ENCODE measurements at places on chromosomes 7 and 10.

GRCh38 chr10:97629289-97629688, 4.0 kb downstream of the MORN4 start:
- DNase-seq = no peak

GRCh38 chr10:86821388-86821999, 65.1 kb downstream of the BMPR1A start:
- no peak for DNase-seq

DNA sequence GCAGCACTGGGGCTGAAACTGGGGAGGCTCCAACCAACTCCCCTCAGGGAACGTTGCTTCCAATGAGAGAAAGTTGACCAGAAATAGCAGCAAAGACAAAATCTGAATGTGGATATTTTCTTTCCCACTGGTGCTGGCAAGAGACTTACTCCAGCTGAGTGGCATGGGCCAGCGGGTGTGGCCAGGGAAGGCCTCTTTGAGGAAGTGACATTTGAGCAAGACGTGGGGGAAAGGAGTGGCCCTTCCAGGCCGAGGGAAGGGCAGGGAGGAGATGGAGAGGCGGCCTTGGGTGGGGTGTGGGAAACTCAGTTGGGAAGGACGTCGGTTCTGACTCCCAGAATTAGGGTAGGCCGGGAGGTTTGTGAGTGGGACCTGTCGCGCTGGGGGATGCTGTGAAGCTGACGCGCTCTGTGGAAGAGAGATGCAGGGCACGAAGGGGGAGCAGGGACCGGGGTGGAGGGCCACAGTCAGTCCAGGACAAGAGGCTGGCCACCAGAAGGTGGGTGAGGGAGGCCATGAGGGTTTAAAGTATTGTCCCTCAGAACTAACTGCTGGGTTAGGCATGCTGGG, 96.7 kb upstream of the IKZF1 start:
- DNase-seq = no peak

GRCh38 chr10:80191589-80192270, 13.6 kb downstream of the ANXA11 start:
- DNase-seq = no peak

DNA sequence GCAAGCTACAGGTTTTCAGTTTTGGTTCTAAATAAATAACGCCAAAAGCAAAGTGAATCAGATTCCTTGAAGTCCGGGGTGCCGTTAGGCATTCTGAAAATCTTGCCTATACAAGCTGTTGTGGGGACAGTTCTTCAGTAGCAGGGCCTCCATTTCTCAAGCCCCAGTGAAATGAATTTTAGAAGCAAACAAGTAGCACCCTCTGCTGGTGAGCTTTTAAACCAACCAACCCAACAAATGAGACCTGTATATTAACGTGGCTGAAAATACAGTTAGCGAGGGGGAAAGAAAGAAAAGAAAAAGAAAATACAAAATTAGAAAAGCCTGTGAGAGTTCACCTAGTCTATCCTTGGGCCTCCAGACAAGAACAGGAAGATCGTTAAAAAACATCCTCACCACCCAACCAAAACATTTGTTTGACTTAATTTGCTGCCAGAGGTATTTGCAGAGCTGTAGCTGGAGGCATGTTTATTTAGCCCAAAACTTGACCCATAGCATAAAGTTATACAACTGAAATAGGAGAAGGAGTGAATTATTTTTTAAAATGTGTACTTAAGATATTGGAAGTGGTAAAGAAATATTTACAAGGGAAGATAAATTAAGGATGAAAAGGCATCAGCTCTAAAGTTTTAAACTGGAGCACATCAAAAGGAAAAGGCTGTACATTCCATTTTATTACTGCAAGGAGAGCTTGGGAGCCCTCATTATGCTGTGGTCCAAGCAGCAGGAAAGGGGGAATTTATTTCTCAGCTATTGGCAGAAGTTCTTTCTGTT, 98.9 kb downstream of the DYNC1I1 start:
- DNase-seq = no peak

DNA sequence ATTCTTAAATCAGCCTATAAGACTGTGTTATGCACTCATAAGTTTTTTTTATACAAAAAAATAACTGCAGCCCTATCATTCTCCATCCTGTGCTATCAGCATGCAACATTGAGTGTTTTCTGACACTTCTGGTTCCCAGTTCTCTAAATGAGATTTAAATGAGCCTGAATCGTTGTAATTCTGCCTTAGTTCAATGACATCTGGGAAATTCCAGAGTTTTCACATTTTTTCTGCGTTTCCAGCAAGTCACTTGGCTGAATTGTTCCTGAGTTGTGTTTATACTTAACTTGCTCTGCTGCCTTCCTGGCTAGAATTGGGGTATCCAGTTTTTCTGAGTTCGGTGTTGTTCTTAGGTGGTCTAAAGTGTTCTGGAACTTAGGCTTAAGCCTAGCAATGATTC, 636.1 kb upstream of the FZD8 start:
- no peak for DNase-seq

- DNase-seq = no peak
These were observed 6.0 kb upstream of the SGPL1 start for GRCh38 chr10:70809726-70810125.

DNA sequence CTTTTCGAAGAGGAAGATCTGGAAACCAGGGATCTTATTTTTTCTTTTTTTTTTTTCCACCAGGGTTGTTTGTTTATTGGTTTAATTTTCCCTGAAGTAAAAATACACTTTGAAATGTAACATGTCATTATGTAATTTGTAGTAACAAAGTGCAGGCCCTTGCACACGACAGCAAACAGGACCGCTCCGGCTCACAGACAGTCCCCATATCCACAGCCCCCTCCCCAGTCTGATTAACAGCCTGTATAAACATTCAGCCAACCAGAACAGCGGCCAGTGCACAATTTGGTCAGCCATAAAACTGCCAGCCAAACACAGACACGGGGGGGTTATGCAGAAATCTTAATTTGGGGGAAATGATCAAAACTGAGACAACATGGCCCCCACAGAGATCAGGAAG, 431.6 kb upstream of the NPVF start:
- no peak for DNase-seq

GRCh38 chr7:98404840-98405239, 4.0 kb upstream of the BAIAP2L1 start:
- no peak for DNase-seq

- no peak for DNase-seq
These were observed 304.2 kb downstream of the SDK1 start for GRCh38 chr7:3605222-3605621.

GRCh38 chr10:87702260-87702972, 42.7 kb downstream of the PAPSS2 start:
- no peak for DNase-seq

DNA sequence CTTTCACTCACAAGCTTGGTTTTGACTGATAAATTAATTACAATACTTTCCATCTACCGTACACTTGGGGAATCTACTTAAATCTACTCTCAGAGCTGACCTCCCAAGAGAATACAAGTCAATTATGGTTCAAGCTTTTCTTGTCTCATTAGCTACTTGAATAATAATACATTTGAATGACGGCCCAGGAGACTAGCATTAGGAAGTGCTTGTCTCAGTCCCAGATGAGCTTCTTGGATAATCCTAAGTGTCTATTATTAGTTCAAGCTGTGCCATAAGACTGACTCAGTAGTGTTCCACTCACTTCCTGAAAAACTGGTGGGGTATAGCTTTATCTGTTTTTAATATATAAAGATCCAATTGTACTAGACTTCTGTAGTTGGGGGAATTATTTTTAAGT, 100.2 kb downstream of the GNAT3 start:
- DNase-seq = no peak

DNA sequence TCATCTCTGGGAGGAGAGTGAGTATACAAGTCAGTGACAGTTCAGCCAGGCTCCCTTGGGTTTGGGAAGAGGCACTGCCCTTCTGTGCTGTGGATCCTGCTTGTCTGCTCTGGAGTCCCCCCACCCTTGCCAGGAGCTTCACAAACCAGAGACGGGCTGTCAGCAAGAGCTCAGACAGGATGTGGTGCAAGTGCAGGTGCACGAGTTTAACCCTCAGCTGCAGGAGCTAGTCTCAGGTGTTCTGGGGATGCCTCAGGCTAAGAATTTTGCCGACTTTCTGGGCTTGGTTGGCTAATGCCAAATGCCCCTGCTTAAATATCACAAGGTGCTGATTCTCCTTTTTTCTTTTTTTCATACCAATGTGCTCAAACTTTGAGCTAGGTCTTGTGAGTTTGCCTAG, 22.3 kb downstream of the ZNF783 start:
- peak; percentile 21 for DNase-seq

GRCh38 chr10:69097729-69098128, 9.8 kb downstream of the SRGN start:
- no peak for DNase-seq

- no peak for DNase-seq
These were observed 512.1 kb upstream of the MBL2 start for GRCh38 chr10:53284615-53285182.

GRCh38 chr10:70649526-70649925, 22.8 kb upstream of the ADAMTS14 start:
- DNase-seq = no peak

DNA sequence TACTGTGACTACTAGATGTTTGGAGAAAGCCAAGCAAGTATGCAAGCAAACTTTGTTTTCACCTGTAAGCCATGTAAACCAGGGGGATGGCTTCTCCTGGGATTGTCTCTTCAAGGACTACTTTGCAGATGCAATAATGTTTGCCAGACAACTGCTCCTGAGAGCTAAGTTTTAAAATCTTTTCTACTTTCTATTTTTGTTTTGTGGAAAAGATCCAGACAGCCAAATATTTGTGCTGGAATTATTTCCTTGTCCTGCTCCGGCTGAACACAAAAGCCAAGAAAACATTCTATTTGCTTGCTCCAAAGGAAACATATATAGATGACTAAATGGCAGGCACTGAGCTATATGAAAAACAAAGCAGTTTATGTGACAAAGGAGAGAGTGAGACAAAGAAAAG, 51.6 kb downstream of the TFPI2 start:
- no peak for DNase-seq

GRCh38 chr7:100679129-100679926, 5.8 kb downstream of the GNB2 start:
- DNase-seq = no peak

DNA sequence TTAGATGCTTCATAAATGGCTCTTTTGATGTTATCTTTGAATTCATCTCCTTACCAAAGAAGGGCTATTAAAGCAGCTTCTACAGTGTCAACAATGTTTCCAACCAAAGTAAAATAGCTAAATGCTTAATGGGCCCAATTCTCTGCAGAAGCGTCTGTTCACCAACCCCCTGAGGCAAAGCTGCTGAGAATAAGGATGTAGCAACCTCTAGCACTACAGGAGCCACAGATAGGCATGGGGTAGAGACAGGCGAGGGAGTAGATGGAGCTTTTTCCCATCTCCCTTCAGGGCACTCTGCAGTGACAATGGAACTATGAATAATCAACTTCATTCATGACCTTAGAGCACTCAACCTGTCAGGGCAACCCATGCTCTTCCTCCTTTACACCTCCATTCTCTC, 134.1 kb downstream of the FZD1 start:
- DNase-seq = no peak

- no peak for DNase-seq
These were observed 17.1 kb downstream of the ADAM8 start for GRCh38 chr10:133259602-133259989.

- DNase-seq = no peak
These were observed 159.9 kb downstream of the ZNF365 start for GRCh38 chr10:62534031-62534430.

DNA sequence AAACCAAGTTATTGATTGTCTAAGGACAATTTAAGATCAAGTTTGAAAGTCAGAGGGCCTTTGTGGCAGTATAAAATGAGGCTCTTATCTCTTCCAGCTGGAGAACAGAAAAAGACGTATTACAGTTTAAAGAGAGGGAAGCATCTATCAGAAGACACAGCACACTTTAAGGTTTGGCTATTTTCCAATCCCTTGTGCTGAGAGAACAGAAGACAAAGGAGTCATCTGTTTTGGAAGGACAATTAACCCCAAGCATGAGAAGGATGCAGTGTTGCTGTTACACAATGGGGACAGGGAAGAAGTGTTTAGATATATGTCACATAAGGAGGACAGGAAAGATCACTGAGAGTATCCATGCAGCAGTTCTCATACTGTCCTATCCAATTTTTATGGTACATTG, 1224.2 kb upstream of the SORCS1 start:
- no peak for DNase-seq

DNA sequence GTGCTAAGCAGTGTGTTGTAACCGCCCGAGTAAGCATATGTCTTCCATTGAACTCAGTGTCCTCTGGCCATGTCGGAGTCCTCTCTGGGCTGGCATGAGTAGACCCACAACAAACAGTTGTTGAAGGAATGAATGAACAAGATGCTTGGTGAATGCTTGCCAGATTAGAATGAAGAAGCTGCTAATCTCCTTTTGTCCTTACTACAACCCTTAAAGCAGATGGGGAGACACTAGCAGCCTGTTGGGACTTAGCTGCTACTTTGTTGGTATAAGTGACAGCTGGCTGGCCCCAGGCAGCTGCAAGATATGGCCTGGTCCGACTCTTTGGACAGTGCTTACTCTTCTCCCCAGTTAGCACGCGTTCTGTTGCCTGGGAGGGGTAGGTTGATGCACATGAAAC, 370.1 kb downstream of the RPS24 start:
- no peak for DNase-seq

GRCh38 chr10:120572307-120572706, 115.3 kb downstream of the PLPP4 start:
- no peak for DNase-seq

- DNase-seq = no peak
These were observed 342.3 kb upstream of the SEMA3D start for GRCh38 chr7:85529201-85529600.

DNA sequence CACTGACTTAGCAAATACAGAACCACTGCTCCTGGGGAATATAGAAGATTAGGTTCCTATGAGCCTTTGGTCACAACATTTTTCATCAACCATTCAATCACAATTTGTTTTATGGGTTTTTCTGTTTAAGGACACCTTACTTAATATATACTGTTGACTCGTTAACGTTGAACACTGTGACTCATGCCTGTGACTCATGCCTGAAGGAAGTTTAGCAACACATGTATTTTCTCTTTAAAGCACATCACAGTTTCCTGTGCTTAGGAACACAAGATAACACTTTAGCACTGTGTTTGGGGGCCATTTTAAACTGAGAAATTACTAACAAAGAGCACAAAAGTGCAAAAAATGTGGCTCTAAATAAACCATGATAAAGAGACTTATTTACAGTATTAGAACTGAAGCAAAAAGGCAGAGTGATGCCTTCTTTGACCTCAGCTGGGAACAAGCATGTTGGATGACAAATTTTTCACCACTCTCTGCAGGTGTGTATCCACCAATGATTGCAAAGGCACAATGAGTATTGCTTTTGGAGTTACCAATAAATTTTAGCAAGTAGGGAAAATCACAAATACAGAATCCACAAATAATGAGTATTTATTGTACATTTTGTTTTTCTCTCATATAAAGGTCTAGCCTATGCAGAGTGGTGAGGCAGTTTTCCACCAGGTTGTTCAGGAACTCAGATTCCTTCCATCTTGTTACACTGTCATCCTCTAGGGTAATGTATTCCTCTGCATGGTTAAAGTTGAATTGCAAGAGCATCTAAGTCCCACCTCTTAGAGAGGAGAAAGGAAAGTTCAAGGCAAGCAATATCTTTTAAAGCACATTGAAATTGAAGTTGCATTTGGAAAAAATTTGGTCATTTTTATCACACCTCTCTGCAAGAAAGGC, 7.3 kb downstream of the FGFBP3 start:
- no peak for DNase-seq

GRCh38 chr10:71633920-71634319, 85.7 kb downstream of the C10orf105 start:
- no peak for DNase-seq

GRCh38 chr7:7135074-7135473, 47.3 kb upstream of the C1GALT1 start:
- DNase-seq = no peak
